NCI-H524 treated with DMSO at 0.1 percent for 48 hours (cell line): ENCODE measurements at places on chromosomes 3 and 15.

DNA sequence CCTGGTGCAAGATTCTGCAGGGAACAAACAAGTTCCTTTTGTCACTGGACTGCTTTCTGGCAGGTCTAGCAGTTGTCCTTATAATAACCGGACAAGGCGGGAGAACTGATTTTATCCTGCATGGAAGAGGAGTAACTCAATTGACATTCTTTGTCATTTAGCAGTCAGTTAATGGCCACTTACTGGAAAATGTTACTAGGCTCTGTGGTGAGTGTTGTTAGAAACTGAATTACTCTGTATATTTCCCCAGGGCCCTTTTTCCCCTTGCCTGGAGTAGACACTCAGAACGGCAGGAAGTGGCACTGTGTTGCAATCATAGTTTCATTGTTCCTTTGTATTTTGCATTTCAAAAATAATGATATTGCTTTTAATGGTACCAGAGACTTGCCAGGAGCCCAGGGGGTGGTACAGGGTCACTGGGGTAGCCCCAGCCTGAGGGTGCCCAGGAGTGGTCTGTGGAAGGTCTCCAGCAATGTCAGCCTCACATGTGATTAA lies 318.6 kb upstream of the LRRFIP2 start:
- no peak for DNase-seq

DNA sequence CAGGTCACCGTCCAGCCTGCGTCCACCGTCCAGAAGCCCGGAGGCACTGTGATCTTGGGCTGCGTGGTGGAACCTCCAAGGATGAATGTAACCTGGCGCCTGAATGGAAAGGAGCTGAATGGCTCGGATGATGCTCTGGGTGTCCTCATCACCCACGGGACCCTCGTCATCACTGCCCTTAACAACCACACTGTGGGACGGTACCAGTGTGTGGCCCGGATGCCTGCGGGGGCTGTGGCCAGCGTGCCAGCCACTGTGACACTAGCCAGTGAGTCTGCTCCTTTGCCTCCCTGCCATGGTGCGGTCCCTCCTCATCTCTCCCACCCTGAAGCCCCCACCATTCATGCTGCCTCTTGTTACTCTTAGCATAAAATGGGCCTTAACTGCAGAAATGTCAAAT lies 39.2 kb downstream of the BOC start:
- DNase-seq, result no peak

- peak; percentile 49 for DNase-seq
Observed at GRCh38 chr3:132343018-132343612, 25.9 kb downstream of the ACP3 start.

DNA sequence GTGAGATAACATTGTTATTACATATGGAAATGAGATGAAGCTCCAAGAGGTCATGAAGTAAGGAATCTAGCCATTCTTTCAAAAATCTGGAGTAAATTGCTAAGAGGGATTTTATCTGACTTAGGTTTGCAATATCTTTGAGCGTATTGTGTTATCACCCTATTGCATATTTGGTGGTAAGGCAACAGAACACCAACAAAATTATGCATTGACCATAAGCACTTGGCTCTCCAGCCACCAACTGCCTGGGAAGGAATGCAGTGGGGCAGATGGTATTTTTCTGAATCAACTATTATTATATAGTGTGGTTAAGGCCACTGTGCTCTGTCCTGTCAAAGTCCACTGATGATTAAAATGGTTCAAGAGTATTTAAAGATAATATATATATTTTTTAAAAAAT lies 287.9 kb upstream of the SEMA6D start:
- no peak for DNase-seq

- DNase-seq, result no peak
Observed at GRCh38 chr3:30258426-30259392, 347.7 kb upstream of the TGFBR2 start.

GRCh38 chr15:43107751-43108150 lies 1.9 kb upstream of the UBR1 start:
- no peak for DNase-seq

DNA sequence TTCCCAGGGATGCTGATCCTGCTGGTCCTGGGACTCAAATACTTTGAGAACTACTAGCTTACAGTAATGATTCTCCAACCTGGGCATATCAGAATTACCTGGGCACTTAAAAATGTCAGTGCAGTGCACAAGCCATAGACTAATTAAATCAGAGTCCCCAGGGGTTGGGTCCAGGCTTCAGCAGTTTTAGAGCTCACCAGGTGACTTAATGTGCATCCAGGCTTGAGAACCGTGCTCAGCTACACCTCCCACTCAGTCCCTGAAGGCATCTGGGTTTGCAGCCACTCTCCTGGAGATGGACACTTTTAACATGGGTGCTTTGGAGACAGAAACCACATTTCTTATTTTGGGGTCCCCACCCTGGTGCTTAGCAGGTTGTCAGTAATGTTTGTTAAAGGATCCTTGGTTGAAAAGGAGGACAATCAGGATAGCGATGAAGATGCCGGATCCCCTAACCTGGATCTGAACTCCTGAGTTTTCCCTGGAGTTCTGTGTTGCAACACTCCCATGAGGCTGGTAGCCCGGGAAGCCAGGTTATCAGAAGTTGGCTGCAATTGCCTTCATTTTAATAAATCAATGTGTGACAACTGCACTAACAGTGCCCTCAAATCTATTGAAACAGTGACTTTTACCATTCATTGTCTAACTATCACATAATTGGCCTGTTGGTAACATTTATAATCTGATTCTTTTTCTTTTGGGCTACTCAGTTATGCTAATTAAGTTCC lies 48.1 kb downstream of the BFSP2 start:
- DNase-seq, result no peak

- DNase-seq, result no peak
Observed at GRCh38 chr3:138019281-138020069, 9.5 kb downstream of the CLDN18 start.

GRCh38 chr3:2927259-2927658 lies 182.9 kb downstream of the IL5RA start:
- DNase-seq, result no peak

DNA sequence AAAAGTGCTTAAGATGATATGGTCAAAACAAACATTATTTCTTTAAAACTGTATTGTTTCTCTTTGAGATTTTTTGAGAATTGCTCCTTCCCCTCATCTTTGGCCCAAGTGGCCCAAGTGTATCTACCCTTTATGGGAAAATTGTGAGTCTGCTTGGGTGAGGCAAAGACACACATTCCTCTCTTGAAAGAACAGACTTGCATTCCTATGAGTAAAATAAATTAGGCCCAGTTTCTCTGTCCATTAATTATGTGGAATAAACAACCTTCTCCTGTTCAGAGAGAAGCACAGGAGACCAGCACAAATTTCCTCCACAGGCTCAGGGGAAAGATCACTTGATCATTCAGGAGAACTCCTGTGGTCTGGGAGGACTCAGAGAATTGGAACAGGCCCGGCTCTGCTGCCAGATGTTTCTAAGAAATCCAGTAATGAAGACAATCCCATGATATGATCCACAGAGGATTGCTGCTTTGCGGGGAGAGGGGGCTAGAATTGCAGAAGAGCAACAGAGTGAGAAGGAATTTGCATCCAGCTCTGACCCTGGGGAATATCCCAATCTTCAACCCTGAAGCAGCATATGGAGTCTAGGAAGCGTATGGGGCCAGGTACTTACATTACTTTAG lies 53.8 kb upstream of the BOC start:
- DNase-seq, result no peak

DNA sequence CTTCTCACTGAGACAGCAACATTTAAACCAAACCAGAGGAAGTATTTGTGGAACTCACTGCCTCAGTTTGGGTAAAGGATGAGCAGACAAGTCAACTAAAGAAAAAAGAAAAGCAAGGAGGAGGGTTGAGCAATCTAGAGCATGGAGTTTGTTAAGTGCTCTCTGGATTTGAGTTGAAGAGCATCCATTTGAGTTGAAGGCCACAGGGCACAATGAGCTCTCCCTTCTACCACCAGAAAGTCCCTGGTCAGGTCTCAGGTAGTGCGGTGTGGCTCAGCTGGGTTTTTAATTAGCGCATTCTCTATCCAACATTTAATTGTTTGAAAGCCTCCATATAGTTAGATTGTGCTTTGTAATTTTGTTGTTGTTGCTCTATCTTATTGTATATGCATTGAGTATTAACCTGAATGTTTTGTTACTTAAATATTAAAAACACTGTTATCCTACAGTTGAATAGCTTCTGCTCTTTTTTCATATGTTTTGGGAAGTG lies 23.3 kb downstream of the CLDN18 start:
- no peak for DNase-seq

GRCh38 chr3:160981217-160981938 lies 123.8 kb downstream of the B3GALNT1 start:
- no peak for DNase-seq

GRCh38 chr3:157520485-157521150 lies 17.4 kb upstream of the VEPH1 start:
- DNase-seq, result no peak

GRCh38 chr15:67548862-67549651 lies 6.6 kb downstream of the MAP2K5 start:
- DNase-seq, result no peak

GRCh38 chr3:25687742-25688141 lies 23.0 kb upstream of the TOP2B start:
- no peak for DNase-seq
